ENCODE measurements at places on chromosomes 2 and 18.

- no peak for DNase-seq
Measured at GRCh38 chr2:86283411-86284030, 53.9 kb downstream of the REEP1 start.

- no peak for DNase-seq
Measured at GRCh38 chr2:41540272-41540998, 507.4 kb upstream of the PKDCC start.

DNA sequence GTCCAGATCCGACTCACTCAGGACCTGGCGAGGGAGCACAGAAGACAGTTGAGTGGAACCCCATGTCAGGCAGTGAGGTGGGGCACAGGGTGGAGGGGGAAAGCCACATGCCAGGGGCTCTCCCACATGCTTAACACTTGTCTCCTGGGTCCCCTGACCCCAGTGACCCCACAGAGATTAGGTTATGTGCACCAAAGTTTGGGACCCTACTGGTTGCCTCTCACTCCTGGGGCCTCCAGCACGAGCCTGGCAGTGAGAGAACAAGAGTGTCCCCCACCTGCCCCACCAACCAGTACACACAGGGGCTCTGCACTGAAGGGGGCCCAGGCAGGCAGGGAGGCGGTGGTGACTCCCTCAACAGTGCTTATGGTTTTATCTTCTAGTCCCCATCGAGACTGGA, 58.3 kb downstream of the CIB4 start:
- no peak for DNase-seq

GRCh38 chr2:159459279-159459678, 157.1 kb downstream of the BAZ2B start:
- no peak for DNase-seq

DNA sequence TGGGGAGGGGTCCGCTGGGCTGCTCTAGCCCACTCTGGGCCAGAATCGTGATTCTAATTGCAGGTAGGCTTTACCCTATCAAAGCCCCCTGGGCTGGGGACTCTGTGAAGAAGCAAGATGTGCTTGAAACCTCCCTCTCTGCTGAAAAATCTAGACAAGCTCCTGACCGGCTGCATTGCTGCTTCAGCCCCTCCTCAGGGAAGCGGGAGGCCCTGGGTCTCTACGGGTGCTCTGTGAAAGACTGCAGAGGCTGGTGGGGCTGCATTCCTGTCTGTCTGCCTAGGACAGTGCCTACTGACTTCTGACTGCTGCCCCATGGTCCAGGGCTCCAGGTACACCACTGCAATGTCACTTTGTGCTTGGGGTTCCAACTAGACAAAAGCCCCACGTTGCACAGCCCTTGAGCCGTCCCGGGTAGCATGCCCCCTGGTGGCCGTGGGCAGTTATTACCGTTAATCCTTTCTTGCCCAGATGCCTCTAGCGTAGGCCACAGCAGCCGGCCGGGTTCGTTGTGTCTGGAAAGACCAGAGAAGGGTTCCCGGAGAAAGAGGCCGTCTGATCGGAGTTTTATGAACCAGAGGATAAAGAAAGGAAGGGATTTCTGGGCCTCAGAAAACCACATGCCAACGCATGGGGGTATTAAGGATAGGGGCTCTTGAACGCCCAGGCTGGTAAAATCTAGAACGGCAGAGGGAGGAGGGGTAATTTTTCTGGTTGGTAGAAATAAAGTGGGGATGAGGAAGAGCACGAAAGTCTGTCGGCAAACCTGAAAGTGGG, 15.9 kb upstream of the C1QL2 start:
- peak; percentile 11 for DNase-seq

- peak; percentile 78 for DNase-seq
Measured at GRCh38 chr2:240513549-240514287, 44.1 kb downstream of the ANKMY1 start.

DNA sequence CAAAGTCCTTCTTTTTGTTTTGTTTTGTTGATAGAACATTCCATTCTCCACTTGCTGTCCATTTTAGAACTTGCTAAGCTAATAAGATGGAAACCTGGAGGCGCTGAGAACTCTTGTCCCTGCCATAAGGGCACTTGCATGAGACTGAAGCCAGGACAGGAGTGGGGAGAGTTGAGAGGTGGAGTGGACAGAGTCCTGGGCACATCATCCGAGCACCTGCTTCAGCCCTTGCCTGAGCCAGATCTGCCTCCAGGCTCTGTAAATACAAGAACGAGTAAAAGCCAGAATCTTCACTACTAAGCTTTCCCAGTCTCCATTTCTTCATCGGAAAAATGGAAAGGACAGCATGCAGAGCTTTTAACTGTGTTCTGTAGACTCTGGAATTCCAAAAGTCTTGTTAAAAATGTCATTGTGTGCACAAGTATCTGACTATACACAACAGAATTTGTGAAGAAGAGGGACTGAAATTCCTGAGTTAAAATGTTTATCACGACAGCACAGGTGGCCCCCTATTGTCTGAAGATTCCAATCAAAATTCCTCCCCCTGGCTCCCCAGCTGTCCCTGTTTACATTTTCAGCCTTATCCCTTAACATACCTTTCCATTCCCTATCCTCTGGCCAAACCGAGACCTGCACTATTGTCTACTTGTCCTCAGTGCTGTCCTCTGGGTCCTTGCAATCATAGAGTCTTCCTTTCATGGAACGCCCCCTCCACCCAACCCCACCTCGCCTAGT, 498.2 kb upstream of the TNP1 start:
- no peak for DNase-seq

DNA sequence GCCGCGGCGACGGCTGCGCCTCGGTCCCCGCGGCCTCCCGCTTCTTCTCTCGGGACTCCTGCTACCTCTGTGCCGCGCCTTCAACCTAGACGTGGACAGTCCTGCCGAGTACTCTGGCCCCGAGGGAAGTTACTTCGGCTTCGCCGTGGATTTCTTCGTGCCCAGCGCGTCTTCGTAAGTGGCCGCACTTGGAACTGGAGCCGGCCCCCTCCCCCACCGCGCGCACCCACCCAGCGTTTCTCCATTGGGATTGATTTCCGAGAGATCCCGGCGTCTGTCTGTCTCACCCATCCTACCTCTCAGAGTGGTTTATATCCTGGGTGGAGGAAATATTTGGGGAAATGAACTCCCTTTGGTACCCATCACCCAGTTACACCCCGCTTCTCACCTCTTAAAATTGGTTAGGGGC, 498 bp downstream of the ITGAV start:
- no peak for DNase-seq

GRCh38 chr18:46761059-46761769, 4.4 kb upstream of the ST8SIA5 start:
- no peak for DNase-seq

DNA sequence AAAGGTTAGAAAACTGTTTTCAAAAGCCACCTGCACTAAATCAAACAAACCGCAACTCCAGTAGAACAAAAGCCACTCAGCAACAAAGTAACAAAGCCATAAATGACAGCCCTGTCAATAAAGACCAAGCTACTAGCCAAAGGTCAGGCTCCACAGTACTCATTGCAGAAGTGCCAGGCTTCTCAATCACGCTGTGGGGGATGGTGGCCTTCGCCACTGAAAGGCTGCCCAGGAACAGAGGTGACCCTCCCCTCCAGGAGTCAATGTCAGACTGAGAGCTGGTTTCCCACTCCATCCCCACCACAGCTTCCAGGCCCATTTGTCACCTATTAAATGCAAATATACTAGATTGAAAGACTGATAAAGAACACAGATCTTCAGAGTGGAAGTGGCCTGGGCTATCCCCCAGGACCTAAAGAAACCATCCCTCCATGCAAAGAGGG, 5.9 kb downstream of the ATP8B1 start:
- no peak for DNase-seq

DNA sequence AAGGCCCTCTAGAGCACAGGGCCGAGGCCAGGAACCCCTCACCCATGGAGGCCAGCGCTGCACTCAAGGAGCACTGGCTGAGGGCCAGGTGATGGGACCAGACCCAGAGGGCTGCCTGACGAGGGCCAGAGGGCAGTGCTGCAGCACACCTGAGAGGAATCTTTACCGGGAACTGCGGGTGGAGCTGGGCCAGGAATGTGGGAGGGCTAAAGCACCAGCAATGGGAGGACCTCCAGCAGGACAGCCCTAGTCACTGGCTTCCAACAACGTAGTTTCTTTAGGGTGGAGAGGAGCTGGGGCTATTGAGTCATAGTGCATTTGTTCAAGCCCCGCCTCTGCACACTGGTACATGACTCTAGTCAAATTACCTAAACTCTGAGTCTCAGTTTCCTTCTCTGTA, 143.4 kb downstream of the TMEM17 start:
- no peak for DNase-seq

DNA sequence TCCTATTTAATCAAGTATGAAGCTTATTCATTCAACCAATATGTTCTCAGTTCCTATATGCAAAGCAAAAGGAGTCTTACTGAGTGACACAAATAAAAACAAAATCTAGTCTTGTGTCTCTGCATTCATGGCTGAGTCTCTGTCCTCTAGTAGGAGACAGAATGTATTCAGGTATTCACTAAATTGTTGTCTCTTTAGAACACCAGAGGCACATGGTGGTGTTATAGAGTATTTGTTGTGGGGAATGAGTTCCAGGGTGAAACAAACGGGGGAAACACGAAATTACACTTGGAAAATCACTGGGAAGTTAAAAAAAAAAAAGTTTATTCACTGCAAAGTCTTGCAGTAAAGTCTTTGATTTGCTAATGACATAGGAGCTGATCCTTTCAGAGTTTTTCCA, 131.7 kb upstream of the FSHR start:
- DNase-seq: no peak

DNA sequence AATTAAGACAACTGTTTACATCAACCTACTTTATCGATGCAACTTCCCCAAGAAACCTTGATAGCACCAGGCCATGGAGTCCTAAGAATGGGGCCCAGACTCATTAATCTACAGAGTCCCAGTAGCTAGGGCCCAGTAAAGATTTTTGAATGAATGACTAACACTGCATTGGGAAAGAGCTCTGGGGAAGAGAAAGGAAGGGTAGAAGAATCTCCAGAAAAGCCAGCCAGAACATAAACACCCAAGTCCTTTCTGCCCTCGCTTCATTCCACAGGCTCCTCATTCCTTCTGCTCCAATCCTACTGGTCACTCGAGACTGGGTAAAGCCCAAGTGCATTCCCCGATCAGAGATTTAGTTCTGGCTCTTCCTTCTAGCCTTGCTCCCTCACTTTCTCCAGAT, 44.3 kb downstream of the CYRIA start:
- DNase-seq: no peak

GRCh38 chr2:65349863-65350262, 82.5 kb downstream of the SPRED2 start:
- DNase-seq: no peak

- no peak for DNase-seq
Measured at GRCh38 chr2:17821535-17822444, 5.5 kb downstream of the MSGN1 start.

- no peak for DNase-seq
Measured at GRCh38 chr18:39033312-39033711, 1467.7 kb upstream of the CELF4 start.

GRCh38 chr18:50469380-50469781, 90.5 kb upstream of the MAPK4 start:
- no peak for DNase-seq

DNA sequence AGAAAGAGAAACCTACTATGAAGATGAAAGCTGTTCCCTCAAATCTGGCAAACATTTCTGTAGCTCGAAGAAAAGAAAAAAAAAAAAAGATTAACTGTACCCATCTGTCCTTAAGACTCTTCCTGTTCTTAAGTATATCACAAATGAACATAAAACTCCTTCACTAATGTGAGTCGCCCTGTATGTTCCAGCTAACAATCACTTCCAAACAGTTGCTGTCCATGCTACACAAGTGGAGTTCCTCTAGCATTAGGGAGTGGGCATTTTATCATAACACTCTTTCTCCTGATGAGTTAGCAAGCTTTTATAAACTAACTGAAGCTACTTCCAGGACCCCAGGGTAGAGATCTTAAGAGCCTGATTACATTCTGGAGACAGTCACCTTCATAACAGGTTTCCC, 5.8 kb downstream of the CUL3 start:
- no peak for DNase-seq

GRCh38 chr2:119008108-119008507, 66.1 kb downstream of the MARCO start:
- no peak for DNase-seq

DNA sequence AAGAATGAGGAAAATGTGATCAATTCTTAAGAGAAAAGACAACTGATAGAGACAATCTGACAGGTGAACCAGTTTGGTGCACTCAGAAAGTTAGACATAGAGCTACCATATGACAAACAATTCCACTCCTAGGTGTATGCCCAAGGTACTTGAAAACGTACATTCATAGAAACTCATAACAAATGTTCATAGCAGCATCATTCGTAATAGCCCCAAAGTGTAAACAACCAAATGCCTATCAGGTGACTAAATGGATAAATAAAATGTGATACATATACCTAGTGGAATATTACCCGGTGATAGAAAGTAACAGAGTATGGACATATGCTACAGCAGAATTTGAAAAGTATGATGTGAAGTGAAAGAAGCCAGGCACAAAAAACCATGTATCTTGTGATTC, 149.3 kb upstream of the TRIB2 start:
- no peak for DNase-seq

DNA sequence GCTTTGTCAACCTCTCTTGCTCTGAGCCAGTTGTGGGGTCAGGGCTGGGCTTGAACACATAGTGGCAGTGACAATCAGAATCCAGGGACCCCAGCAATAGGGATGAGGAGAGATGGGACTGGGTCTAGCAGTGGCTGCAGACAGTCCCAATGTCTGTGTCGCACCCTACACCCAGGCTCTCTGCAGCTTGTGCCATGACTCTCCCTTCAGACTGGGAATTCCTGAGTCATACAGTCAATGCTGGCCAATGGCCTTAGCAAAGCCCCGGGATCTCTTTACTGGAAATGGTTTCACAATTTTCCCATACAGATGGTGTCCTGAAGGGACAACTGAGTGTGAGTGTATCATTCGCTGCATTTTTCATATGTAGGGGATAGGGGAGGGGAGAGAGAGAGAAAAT, 74.2 kb upstream of the CELF4 start:
- DNase-seq: no peak

GRCh38 chr2:216996279-216996845, 136.5 kb upstream of the TNP1 start:
- DNase-seq: no peak

DNA sequence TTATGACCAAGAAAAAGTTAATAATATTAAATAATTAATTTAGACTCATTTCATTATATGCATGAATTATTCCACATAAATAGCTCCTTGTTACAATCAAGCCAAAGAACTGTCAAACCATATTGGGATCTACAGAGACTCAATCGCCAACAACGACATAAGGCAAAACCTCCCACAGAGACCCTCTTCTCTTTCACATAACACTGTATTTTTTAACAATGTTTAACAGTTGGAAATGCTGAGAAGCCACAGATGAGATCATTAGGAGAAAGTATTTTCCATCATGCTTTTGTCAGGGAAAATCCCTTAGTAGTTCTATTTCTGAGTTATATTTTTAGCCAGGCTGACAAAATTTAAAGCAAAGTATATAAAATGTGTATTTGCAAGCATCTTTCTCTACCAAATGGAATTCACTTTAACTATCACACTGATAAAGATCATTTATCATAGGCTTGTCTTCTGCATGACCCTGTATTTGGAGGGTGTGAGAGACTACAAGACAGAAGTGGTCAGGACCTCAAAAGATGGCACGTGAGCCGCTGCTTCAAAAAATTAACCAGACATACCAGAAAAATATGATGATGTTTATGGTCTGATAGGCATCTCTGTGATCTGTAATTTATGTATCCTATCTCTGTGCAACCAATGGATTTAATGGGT, 383.8 kb downstream of the NRXN1 start:
- no peak for DNase-seq

All from stimulated activated CD4-positive, alpha-beta T cell treated with anti-CD3 and anti-CD28 coated beads, Interleukin-15, amount 100 ng/mL, for 48 hours (primary cell).